ENCODE measurements at places on chromosomes 11 and 22.

DNA sequence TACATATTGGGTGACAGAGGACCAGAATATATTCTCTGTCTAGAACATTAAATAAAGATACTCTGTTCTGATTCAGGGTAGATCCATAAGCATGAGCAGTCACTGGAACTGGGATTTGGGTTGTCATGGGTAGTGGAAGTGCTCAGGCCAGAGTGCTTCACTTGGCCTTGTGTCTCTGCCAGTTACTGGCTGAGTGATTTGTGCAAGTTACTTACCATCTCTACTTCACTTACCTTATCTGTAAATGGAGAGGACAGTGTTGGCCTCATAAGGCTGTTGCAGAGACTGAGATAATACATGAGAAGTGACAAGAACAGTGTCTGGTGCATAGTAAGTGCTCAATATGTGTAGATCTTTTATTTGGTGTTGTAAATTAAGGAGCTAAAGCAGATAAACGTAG is 17.6 kb downstream of the ATXN10 start:
- DNase-seq: no peak

GRCh38 chr11:119594639-119595249 is 134.3 kb downstream of the NECTIN1 start:
- DNase-seq: no peak

DNA sequence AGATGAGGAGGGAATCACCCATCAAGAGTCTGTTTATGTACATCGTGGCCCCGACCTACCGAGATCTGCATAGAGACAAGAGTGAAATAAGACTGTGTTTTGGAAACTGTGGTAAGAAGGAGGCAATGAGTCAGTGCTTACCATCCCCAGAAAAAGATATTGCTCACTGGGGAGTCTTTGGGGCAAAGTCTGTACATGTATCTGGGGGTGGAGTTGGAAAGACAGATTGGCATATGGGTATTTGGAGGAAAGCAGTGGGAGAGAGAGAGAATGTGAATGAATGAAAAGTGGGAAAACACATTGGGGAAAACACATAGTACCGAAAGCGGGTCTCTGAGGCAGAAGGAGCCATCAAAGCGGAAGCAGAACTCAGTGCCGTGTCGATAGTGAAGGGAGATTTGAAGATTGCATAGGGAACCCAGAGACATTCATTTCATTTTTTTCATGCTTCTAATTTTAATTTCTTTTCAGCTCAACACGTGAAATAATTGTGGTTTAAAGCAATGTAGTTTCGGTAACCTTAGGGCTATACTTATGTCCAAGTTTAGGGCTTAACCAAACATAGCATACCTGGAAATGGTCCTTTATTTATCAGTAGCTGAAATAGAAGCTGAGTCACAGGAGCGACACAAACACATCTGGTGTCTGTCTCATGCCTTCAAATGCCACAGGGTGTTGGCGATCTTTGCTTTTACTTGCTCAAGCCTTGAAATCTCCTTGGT is 98.6 kb upstream of the CD44 start:
- no peak for DNase-seq

DNA sequence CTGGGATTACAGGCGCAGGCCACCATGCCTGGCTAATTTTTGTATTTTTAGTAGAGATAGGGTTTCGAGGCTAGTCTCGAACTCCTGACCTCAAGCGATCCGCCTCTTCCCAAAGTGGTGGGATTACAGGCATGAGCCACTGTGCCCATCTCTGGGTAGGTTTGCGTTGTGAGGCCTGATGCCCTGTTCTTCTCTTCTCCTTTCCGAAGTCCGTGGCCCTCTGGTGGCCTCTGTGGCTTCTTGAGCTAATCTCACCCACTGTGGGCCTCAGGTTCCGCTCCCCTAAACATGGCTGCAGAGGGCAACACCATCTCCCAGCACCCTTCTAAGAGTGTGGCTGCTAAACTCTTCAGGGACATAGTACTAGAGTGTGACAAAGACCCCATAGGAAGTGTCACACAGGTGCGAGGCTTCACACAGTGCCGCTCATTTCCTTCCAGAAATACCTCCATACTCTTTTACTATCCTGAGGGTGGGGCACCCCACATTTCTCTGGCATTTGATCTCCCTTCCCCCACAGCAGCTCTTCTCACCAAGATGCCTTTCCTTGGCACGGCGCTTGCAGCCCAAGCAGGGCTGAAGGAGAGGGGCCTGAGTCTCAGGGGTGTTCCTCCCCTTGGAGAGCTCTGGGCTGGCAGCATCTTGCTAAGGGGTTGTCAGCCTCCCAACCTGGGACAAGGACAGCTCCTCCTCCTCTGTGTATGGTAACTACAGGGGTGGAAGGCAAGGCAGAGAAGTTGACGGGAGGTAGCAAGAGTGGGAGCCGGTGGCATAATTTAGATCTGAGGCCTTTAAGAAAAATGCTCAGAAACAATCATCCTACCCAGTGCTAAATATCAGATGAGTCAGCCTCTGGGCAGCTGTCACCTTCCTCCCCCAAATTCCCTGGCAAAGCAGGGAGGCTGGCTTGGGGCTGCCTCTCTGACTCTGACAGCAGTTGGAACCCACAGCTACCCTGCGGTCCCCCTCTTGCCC is 6.1 kb downstream of the THY1 start:
- no peak for DNase-seq

- DNase-seq: no peak
These were observed 82.7 kb upstream of the MYOD1 start for GRCh38 chr11:17636721-17637120.

GRCh38 chr11:123195188-123196059 is at the start of gene CLMP:
CLMP (minus strand) TSS chr11:123195248; CDS start chr11:123194940, 308 bp downstream.
- no peak for DNase-seq

DNA sequence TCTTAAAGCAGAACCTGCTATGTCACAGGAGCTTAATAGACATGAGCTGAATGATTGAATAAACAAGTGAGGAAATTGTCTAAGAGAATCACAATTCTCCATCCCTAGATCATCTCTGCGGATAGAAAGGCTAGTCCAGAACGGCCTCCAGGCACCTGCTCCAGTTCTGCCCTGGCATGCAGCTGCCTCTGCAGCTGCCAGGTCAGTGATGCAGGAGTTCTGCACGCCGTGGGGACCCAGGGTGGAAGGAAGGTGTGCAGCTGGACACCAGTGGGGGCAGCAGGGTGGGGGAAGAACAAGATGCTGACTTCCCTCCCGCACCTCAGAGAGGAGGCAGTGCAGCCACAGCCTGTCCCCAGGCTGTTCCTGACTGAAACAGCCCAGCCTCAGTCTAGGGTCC is 192.1 kb upstream of the NCAM1 start:
- DNase-seq: no peak

DNA sequence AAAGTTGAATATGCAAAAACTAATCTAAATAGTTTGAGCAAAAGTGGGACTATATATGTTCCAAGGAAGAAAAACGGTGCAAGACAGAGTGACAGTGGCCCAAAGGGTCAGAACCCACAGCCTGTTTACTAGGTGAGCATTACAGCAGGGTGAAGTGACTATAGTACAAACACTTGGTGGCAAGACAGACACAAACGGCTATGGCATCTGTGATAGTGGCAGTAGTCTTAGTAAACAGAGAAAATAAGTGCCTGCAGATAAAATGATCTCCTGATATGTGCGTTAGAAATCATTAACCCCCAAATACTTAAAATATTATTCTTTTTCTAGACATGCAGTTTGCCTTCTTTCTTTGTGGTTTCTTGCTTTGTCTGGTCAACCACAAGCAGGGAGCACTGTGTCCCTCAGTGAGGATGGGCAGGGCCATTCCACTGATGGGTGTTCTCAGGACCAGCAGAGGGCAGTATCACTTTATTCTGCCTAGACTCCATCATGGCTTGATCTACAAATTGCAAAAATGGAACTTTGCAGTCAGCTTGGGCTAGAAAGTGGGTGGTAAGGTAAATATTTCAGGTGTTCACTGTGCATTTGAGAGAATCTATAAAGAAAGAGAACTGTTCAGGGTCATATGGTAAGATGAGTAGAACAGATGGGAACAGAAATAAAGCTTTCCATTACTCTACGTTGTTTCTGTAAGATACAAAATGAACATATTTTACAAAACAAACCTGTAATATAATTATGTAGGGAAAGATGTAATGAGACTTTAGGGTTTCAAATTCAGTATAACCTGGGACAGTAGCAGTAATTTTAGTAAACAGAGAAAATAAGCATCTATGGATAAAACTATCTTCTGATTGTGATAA is 198.2 kb downstream of the SWAP70 start:
- DNase-seq: peak; percentile 57

GRCh38 chr11:70505331-70505731 is 107.0 kb downstream of the CTTN start:
- DNase-seq: no peak

- DNase-seq: no peak
These were observed 73.6 kb upstream of the MYO18B start for GRCh38 chr22:25668437-25668836.

GRCh38 chr11:47257517-47258316 is at the start of gene NR1H3:
NR1H3 (plus strand) TSS chr11:47257996; CDS start chr11:47259217, 1,221 bp downstream.
- peak; percentile 58 for DNase-seq

DNA sequence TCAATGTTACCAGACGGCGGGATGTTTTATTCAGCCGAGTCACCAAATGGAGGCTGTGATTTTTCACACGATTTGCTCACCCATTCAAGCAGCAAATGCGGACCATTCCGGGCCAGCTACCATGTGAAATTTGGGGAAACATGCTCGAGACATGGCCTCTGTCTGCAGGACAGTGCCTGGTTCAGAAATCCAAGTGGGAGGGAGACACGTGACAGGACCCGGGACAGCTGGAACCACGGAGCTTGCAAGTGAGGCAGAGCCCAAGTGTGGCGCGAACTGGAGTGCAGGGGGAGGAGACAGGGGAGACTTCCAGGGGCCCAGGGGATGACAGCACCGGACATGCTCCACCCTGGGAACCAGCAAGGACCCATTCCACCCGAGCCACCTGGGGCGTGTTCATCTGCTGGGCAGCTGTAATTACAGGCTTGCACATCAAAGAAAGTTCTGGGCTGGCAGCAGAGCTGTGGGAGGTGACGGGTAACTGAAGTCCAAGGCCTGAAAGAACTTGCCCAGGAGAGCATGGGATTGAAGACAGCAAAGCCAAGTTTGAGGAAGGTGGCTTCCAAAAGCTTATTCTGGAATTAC is 16.5 kb downstream of the CERK start:
- no peak for DNase-seq

GRCh38 chr11:70477176-70477575 is 78.8 kb downstream of the CTTN start:
- no peak for DNase-seq

GRCh38 chr11:61516675-61517572 is 8.4 kb downstream of the LRRC10B start:
- peak; percentile 63 for DNase-seq

- no peak for DNase-seq
These were observed 5.6 kb downstream of the TBX1 start for GRCh38 chr22:19766240-19766510.

GRCh38 chr11:73513707-73514106 is 84.2 kb downstream of the FAM168A start:
- DNase-seq: no peak

- DNase-seq: no peak
These were observed 194.0 kb downstream of the FAM181B start for GRCh38 chr11:82539669-82540068.

GRCh38 chr22:43066844-43067385 is 22.3 kb downstream of the TTLL1 start:
- peak; percentile 69 for DNase-seq

DNA sequence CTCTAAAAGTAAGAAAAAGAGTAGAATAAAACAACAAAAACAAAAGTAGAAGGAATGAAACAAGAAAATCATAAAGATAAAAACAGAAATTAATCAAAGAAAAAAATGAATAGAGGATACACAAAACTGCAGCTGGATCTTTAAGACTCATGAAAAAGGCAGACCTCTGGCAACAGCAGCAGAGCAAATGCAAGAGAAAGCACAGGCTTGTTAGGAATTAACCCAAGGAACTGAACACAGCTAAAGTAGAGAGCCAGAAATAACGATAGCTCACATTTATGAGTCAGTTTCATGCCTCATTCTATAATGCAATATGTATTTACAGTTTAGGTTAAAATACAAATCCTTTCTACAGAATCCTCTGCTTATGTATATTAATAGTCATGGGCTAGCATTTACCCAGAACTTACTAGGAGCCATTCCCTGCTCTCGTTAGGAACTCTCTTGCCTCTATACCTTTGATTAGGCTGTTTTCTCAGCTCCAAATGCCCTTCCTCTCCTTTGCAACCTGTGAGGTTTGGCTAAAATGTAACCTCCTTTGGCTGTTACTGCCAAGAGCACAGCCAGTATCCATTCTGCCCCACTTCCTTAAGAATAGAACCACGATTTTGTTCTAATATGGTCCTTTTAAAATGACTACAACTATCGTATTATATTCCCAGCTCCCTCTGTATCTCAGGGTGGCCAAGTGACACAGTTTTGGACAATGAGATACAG is 38.3 kb upstream of the NFAM1 start:
- DNase-seq: no peak

GRCh38 chr11:107043242-107044006 is 25.1 kb upstream of the GUCY1A2 start:
- DNase-seq: peak; percentile 74

DNA sequence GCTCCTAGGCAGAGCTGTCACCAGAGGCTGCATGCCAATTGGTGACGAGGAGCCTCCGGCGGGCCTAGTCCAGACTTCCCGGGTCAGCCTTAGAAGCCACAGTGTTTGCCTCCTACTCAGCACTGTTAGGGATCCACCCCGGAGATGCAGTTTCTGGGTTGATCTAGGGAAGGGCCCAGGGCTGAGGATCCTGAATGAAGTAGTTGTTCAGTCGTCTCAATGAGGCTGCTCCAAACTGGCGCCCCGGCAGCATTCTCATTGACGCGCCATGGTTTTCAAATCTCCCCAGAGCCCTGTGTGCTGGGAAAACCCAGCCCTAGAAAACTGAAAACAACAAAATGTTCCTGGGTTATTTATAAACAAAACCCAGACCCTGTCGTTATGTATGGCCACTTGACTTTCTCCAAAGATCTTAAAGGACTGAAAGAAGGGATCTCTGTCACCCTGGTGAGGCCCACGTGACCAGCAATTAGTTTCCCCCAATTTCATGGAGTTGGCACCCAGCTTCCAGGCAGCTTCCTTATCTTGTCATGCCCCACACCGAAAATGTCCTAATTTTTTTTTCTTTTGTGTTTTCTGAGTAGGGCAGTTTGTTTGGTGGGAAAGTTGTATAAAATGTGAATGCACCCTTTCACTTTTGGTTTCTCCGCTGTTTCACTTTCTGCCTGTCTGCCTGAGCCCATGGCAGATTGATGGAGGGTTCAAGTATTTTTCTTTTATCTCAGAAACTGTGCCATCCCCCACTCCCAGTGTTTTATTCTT is 2.0 kb upstream of the EHD1 start:
- DNase-seq: no peak

DNA sequence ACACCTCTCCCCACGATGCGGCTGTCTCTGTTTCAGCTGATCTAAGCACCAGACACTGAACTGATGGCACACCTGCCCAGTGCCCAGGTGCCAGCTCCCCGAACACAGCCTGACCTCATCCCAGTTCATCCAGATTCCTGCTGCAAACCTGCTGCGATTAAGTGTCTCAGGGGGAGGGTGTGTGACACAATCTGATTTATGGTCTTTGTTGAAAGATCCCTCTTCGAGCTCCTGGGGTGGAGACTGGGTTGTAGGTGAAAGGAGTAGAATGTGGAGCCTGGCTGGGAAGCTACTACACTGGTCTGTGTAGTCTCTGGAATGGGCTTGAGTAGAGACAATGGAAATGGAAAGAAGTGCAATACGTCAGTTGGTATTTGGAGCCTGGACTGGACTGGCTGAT is 390.3 kb downstream of the SHANK2 start:
- no peak for DNase-seq

Data from COLO829 (cell line).